ENCODE measurements at places on chromosomes 2 and 18.

GRCh38 chr18:59383851-59384250, 24.8 kb upstream of the LMAN1 start:
- DNase-seq, result no peak

DNA sequence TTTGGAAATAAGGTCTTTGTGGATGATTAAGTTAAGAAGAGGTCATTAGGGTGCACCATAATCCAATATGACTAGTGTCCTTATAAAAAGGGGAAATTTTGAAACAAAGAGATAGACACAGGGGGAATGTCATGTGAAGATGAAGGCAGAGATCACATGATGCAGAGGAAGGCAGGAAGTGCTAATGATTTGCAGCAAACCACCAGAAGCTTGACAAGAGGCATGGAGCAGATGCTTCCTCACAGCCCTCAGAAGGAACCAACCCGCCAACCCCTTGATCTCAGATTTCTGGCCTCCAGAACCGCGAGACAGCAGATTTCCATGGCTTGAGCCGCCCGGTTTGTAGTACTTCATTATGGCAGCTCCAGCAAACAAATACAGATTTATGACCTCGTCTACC, 17.4 kb upstream of the SMARCAL1 start:
- DNase-seq, result no peak

DNA sequence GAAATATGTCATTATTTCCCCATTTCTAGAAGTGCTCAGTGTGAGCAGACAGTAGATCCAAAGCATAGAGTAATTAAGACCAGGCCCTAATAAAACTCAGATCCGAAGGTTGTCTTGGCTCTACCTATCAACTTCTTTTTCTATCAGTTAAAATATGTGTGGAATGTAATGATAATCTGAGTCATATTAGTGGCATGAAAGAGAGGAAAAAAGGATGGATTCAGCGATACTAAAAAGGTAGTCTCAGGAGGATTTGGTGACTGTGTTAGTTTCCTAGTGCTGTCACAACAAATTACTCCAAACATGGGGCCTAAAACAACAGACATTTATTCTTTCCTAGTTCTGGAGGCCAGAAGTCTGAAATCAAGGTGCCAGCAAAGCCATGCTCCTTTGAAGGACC, 103.7 kb upstream of the NABP1 start:
- DNase-seq, result no peak

DNA sequence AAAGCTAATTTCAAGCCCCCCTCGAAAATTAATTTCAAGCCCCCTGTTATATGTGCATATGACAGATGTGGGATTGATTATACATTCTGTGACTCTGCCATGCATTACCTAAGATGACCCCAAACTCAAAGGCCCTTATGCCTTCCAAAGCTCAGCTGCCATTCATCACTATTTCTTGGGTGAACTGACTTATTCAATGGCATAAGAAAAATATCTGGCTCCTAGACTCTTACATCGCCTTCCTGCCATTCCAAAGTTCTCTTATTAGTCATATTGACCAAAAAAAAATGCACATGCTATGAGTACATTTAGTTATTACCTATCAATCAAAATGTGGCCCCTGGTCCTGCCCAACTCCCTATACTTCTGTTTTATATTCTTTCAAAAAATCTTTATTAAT, 291.8 kb upstream of the CHAC2 start:
- no peak for DNase-seq

GRCh38 chr18:58525517-58525916, 103.4 kb downstream of the ALPK2 start:
- DNase-seq, result peak; percentile 54

DNA sequence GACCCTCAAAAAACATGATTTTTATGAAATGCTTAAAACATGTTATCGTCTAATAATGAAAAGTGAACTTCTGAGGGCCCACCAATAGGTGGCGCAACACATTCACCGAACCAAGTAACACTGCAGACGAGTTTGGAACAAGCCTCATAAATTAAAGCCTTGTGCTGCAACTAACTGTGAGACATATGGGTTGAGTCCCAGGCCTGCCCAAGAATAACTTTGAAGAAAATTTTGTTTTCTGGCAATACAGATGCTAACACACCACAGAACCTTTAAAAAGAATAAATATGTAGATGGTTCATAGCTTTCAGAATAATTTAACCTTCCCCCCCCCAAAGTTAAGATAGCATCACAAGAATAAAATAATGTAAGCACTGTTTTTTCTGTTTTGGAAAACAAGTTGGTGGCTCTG, 285.9 kb downstream of the RNF144A start:
- peak; percentile 38 for DNase-seq

DNA sequence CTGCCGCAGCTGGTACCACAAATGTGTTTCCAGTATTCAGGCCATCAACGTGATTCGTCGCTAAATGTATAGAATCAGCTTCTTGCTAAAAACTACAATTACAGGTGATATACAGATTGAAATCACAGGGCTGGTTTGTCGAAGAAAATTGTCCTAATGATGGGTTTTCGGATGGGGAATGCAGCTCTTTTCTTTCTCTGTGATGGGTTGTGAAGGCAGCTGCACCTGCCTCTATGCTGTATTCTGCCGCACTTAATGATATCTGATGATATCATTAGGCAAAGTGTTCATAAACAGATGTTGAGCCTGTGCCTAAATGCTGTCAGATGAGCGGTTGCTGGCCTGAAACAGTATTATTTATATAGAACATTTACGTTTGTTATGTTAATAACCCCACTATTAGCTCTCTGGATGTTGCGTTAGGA, 218.1 kb downstream of the ARHGAP15 start:
- DNase-seq, result no peak

DNA sequence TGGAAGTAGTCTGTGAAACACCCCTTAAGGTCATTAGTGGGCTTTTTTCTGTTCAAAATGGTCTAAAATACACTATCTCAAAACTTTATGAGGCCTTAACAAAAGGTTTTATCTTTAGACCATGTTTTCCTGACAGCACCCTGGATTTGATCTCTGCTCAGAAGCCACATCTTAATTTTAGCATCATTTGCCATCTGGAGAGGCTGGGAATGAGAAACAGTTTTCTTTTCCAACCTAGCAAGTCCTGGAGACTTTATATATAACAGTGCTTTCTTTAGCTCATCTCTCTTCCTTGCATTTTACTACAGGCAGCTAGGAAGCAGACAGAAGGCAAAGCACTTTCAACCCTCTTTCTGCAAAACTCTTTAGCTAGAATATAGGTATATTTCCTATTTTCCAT, 62.7 kb upstream of the CYTIP start:
- DNase-seq, result no peak

- no peak for DNase-seq
Observed at GRCh38 chr2:69966496-69966895, 5.1 kb upstream of the ASPRV1 start.

DNA sequence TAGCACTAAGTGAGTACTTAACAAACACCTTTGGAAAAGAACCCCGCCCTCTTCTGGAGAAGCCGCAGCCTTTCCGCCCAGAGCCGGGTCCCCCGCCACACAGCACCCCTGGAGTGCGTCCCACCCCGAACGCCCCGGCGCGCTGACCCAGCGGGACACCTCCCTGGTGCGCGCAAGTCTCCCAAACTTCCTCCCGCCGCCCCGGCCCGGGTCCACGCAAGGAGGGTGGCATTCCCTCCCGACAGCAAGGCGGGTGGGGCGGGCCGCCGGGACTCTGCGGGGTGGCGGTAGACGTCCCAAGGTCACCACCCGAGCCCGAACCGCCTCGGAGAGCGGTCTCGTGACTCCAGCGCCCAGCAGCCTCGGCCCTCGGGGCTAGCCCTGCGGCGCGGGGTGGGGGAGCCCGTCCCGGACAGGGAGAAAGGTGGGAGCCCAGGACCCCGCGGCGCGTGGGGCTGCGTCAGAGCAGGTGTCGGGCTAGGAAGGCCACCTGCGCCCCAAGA, 598 bp downstream of the CCDC93 start:
- DNase-seq, result peak; percentile 18

DNA sequence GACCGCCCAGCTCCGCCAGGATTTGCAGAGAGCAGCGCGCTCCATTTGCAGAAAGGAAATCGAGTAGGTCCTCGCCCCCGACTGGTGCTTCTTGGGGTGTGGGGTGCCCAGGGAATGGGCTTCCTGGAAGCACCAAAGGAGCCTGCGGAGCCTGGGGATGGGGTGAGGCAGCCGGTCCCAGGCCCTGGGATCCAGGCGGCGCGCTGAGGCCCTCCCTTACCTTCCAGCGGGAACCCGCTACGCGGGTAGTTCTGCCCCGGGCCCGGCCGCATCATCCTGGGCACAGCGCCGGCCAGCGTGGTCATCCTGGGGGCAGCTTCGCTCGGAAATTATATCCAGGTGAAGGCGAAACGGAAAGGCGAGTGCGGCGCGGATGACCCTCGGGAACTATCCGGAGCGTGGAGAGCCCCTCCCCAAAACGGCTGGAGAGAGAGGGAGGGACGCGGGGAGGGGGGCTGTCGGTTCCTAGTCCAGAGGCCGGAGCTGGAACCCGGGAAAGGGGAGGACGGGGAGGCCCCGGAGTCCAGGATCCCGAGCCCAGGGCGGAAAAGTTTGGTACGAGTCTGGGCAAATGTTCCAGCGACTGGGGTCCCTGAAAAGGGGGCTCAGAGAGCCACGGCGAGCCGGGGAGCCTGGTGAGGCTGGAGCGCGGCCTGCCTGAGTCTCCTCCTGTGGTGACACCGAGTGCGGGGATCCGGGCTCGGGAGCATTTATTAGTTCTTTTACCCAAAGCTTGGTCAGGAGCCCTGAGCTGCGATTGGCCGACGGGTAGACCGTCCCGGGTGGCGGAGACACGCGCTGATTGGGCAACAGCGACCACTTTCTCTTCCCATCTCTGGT, at the start of gene PAX3:
PAX3 (minus strand) TSS at position 688 of the 840 bp plus-strand sequence; CDS start at position 305, 383 bp downstream.
- DNase-seq, result no peak

DNA sequence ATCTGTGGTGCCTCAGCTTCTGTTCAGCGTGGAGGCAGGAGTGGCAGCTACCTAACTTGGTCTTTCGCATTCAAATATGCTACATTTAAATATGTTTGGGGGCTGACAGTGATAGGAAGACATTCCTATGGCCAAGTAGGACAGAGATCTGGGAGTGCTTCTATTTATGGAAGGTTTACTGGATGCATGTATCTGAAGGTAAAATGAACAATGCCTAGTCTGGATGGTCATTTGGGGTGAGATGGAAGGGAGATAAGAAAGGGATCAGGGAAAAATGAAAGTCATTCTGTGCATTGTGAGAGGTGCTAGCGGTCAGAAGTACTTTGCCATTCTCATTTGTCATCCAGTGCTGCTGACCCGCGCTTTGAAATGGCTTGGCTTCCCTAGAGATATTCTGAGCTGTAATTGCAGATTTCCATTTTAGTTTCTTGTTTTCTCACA, 300.9 kb upstream of the FBXO11 start:
- no peak for DNase-seq

GRCh38 chr18:71028285-71028762, 739.5 kb downstream of the SOCS6 start:
- DNase-seq, result no peak

DNA sequence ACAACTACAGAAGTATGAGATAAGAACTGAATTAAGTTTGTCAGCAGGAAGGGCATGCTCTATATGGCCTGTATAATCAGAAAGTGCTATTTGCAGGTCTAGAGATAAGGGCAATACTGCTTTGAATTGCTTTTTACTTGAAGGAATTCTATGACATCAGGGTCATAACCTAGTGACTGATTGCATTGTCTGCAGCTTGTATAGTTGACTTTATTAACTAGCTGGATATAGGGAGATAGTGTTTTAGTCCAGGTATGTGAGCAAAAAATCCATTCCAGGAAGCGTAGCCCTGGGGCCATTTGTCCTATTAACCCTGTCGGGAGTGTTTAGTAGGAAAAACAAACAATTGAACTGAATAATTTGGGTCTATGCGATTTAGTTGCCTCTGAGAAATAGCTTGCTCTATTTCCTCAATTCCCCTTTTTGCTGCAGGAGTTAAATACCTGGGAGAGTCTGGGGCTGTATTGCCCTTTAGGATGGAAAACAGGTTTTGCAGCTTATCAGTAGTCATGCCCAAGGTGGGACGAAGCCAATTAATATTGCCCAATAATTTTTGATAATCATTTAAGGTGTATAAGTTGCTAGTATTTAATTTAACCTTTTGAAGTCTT, 30.0 kb downstream of the HTR2B start:
- no peak for DNase-seq

GRCh38 chr2:177053716-177054115, 158.9 kb upstream of the HNRNPA3 start:
- DNase-seq, result no peak

GRCh38 chr2:72694715-72695496, 130.9 kb downstream of the EXOC6B start:
- no peak for DNase-seq

DNA sequence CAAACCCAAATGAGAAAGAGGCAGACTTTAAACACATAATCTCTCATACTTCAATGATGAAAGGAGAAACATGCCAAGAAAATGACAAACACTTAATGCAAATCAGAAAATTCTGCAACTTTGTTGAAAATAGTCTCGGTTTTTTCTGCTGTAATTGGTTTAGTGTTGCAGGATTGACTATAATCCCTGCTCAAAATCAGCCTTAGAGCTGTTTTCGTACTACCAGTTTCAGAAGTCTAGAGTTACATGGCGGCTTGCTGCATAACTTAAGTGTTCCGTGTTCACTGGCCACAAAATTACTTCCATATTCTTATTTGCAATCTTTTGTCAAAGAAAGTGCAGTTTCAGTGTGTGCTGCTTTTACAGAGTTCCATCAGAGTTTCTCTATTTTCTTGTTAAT, 48.9 kb upstream of the ITGAV start:
- no peak for DNase-seq

GRCh38 chr2:16114070-16114469, 173.7 kb downstream of the MYCN start:
- DNase-seq, result no peak

DNA sequence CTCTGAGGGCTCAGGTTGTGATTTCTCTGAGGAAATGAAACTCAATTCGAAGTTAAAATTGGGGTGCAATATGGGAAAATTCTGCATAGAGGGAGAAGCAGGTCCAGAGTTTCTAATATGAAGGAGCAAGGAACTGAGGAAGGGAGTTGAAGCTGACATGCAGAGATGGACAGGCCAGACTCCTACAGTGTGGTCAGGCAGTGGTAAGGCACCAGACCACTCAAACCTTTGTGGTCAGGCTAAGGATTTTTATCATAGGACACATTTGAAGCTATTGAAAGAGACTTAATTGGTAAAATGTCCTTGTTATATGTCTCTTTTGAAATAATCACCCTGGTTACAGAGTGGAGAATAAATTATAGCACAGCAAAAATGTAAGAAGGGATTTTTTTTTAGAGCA, 1074.8 kb upstream of the CDH2 start:
- DNase-seq, result no peak

DNA sequence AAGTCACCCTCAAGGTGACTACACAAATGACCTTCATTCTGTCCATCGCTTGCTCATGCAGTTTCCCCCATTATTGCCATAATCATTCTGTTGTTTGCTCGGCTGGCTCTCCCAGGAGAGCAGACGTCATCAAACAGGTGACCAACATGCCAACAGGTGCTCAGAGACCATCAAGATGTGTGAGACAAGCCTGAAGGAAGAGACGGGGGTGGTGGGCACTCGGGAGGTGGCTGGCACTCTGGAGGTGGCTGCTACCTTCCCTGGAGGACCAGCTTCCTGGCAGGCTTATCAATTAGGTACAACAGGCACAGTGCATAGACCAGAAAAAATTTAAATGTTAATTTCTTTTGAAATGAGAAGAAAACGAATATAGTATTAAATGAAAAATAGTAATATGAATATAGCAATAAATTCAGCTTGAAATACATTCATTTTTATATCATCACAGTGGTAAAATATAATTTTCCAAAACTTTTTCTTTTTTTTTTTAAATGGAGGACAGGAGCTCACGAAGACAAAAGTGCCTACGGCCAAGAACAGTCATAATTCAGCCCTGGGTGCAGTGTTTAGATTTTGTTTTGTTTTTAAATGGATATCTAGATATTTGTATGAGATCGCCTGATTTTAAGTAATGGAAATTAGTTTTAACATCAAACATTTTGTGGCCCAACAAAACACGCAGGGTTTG, 16.9 kb upstream of the HAAO start:
- no peak for DNase-seq
